ENCODE measurements at places on chromosomes 2 and 18.

- DNase-seq: peak; percentile 89
These were observed 12.8 kb upstream of the SCN9A start for GRCh38 chr2:166388481-166389070.

DNA sequence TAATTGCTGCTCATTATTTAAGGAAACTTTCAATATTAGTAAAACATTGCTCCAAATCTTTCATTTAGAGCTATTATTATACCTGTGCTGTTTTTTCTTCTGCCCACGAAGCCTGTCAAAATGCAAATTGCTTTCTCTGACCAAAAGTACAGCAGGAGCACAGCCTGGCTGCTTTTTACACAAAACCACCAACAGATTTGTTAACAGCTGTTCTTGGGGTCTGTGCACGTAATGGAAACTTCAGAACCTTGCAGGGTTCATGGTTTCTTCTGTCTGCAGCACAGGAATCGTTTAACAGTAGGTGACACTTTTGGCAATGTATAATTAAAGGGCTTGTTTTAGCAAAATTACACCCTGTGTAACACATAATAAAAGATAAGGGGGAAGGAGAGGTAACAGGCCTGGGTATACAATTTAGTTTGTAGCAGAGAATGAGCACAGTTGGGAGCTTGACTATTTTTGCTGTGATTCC is 447.3 kb downstream of the KCNJ3 start:
- no peak for DNase-seq

DNA sequence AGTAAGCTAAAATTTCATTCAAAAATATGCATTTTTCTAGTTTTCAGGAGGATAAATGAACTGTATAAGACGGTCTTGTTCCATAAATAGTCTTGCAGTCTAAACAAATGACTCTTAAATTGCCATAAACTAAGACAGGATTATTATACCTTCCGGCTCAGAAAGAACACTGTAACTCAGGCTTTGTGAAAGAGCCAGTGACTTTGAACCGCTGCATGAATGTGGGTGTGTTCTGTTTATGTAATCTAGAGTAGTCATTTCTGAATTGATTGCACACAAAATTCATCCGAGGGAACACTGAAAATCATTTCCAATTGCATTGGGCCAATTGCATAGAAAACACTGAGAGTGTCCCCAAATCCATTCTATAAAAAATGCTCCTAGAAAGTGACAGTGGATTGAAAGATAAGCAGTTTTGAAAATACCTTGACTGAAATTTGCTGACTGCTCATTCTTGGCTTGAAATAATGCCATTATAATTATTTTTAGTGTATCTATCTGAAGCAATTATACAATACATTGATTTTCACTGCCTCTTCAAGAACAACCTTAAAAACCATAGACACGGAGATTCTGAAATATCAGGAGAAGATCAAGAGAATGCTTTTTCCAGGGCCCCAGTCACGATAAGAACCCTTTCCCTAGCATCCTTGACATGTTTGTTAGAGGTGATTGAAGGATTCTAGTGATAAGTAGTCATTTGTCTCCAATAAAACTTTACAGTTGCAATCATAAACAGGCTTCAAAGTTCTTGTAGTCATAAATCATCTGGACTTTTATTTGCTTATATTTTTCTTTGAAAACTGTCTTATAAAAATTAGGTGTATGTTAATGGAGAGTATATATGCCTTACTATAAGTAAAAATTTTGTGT is 55.4 kb downstream of the CNTNAP5 start:
- DNase-seq: no peak

DNA sequence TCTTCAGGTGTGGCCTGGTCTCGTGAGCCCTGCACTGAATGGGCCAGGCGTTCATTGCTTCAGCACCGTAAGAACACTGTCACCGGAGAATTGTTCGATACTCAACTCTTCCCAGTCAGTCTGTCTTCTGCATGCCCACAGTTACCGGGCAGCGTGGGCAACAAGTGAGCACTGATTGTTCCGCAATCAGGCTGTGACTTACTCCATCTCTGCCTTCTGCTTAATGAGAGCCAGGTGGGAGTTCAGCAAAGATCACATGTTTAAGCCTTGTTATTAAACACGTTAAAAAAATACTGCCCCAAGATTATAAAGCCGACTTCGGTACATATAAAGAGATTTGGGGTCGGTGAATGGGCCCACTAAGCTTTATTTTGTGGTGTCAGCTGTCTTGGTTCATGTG is 3.7 kb downstream of the STEAP3 start:
- DNase-seq: no peak

DNA sequence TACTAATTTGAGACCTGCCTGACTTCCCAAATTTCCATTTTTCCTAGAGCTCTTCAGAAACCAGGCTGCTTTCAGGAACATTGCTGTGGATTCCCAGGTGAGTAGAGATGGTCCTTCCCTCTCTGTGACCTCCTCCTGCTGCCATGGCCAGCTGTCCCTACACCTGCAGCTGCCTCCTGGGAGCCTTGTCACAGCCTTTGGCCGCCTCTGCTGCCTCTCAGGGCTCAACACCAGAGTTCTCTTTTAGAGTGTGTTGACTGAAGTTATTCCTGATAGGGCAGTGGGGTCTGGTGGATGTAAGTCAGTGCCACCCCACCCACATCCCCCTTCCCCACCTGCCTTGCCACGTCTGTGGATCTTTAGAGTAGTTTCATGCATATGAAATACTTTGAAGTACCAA is 22.9 kb downstream of the SPATS2L start:
- no peak for DNase-seq

- no peak for DNase-seq
These were observed 38.3 kb downstream of the ST3GAL5 start for GRCh38 chr2:85850451-85850850.

GRCh38 chr18:35507192-35507591 is 9.4 kb upstream of the INO80C start:
- no peak for DNase-seq

GRCh38 chr2:170146784-170147183 is 31.2 kb upstream of the MYO3B start:
- DNase-seq: no peak

DNA sequence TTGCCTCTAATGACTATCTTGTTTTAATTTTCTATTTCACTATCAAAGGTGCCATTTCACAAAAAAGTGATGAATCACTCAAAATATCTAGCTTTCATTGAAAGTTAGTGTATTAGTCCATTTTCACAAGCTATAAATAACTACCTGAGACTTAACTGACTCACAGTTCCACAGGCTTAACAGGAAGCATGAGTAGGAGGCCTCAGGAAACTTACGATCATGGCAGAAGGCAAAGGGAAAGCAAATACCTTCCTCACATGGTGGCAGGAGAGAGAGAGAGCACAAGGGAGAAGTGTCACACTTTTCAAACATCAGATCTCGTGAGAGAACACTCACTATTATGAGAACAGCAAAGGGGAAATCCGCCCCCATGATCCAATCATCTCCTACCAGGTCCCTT is 1220.4 kb upstream of the ZEB2 start:
- no peak for DNase-seq

DNA sequence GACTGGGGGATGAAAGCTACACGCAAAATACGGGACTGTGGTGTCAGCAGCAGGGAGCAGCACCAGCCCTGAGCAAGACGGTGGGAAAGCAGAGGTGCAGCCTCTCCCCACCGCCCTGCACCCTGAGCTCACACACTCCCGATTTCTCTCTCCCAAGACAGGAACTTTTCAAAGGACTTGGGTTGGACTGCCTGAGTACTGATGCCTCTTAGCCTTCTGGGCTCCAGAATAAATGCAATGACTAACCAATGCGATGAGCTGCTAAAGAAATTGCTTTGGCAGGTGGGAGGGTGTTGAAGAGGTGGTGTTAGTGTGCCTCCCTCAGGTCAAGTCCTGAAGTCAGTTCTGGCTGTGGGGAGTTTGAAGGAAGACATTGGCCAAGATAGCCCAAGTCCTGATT is 9.6 kb downstream of the TRIM54 start:
- no peak for DNase-seq

DNA sequence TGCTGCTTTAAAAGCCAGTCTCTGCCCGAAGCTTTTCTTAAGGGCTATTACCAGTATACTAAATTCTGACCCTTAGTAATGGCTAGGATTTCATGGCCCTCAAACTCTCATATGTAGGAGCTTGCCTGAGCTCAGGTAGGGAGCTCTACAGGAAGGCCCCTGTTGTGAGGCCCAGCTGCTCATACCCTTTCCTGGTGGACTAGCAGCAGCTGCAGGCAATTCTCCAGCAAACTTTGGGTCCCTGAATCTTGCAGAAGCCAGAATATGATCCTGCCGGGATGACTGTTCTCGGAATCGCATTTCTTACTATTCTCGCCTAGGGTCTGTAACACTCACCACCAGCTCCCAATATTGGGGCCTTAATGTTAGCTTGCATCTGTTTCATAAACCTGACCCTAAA is 106.4 kb upstream of the SERTAD2 start:
- DNase-seq: no peak

DNA sequence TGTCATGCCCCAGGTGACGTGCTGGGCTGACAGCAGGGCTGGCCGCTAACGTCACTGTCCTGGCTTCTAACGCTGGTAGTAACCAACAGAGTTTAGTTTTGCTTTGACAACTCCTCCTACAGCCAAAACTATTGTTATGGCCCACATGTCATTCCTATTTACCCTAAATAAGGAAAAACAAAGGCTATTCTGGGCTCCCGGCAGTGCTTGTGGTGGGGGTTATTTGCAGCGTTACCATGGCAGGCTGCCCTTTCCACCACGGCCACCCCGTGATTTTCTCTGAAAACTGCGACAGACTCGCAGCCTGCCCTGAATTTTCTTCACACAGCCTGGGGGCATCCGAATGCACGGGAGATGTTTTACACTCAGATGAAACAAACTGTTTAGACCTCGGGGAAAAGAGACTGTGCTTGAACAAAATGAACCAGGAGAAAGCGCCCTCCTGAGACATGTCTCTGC is 115.2 kb downstream of the FAM210A start:
- peak; percentile 11 for DNase-seq

DNA sequence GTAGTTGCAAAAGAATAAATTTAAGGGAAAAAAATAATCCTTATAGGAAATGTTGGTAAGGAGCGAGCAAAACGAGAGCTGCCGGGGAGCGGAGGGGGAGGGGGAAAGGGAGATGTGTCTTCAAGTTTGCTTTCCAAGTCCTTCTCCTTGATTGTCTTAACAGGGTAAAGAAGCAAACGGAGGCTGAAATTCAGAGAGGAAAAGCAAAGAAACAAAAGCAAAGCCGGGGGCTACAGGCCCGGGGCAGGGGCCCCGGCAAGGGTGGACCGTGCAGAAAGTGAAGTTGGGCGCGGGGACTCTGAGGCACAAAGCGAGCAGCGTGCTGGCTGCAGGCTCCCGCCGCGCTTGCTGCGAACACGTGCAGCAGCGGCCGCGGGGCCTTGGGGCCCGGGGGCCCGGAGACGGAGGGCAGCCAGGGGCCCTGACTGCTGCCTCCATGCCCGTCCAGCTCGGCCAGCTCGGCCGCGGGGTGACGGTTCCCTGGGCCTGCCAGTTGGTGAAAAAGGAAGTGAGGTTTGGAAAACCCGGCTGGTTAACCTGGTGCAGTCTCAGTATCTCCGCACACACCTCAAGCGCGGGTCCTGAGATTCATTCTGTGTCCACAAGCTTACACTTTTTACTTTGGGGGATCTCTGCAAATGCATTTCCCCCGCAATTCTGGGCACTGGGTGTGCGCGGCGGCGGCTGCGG is 4.1 kb downstream of the BCL11A start:
- DNase-seq: no peak

DNA sequence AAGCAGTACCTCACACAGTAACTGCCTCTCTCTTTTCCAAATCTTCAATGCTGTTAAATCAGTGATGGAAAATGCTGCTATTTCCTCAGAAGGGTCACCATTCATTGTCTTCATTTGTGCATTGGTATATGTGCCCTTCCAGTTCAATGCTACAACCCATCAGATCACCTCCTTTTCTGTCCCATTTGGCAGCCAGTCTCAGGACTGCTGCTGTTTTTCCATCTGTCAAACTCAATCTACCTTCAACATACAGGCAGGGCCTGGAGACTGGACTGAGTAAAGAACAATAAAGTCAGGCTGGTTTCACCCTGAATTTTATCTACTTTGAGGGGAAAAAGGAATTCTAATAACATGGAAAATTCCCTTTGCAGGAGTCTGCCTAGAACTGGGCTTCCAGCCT is 17.9 kb downstream of the ZNF385B start:
- no peak for DNase-seq

- no peak for DNase-seq
These were observed 439.3 kb downstream of the TMX3 start for GRCh38 chr18:68275616-68276015.

DNA sequence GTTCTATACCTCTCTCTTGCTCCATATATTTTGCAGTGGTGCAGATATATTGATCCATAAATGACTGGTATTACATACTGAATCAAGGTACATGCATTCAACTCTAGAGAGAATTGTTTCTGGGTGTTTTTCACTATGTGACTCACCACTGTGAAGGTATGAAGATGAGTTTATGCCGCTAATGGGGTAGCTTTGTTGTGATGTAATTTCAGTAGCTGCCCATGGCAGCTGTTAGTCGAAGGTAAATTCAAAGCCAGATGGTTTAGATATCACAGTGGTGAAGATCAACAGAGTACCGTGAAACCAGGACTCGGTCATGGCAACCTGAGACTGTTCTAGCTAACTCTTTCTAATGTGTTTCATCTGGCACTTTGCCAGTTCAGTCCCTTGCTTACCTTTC is 50.4 kb downstream of the PKP4 start:
- no peak for DNase-seq

GRCh38 chr2:99106913-99107312 is 34.6 kb upstream of the C2orf15 start:
- no peak for DNase-seq

GRCh38 chr2:16691261-16691660 is 25.6 kb upstream of the CYRIA start:
- no peak for DNase-seq

DNA sequence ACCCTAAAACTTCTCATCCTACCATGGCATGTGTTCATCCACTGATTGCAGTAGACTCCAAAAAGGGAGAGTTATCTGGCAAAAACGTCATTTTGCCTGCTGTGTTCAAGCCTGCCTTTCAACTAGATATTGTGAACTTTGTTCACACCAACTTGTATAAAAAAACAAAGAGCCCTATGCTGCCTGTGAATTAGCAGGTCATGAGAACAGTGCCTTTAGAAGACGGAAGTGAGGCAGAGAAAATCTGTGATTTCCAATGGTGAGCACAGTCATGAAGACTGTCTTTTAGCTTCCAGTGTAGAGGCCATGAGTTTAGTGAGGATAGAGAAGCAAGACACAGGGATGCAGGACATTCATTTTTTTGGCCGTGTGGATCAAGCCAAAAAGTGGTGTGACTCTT is 103.6 kb upstream of the PGAP1 start:
- DNase-seq: no peak

DNA sequence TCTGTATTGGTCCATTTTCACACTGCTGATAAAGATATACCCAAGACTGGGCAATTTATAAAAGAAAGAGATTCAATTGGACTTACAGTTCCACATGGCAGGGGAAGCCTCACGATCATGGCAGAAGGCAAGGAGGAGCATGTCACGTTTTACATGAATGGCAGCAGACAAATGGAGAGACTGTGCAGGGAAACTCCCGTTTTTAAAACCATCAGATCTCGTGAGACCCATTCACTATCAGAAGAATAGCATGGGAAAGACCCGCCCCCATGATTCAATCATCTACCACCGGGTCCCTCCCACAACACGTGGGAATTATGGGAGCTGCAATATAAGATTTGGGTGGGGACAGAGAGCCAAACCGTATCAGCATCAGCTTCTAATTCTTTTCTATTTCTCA is 217.0 kb downstream of the ANAPC1 start:
- DNase-seq: no peak

- no peak for DNase-seq
These were observed 204.5 kb downstream of the SLC4A3 start for GRCh38 chr2:219831957-219832356.

Data from pulmonary artery endothelial cell (primary cell).